Activated CD4-positive, alpha-beta T cell treated with anti-CD3 and anti-CD28 coated beads, Interleukin-2, amount 50 U/mL, for 48 hours (primary cell): ENCODE measurements at places on chromosomes 5 and 9.

GRCh38 chr5:127892467-127893207, 189.4 kb downstream of the CCDC192 start:
- no peak for DNase-seq

GRCh38 chr5:173055722-173055982, 500 bp upstream of the CREBRF start:
- DNase-seq = no peak

- DNase-seq = no peak
Measured at GRCh38 chr5:144566747-144567420, 396.2 kb downstream of the KCTD16 start.

DNA sequence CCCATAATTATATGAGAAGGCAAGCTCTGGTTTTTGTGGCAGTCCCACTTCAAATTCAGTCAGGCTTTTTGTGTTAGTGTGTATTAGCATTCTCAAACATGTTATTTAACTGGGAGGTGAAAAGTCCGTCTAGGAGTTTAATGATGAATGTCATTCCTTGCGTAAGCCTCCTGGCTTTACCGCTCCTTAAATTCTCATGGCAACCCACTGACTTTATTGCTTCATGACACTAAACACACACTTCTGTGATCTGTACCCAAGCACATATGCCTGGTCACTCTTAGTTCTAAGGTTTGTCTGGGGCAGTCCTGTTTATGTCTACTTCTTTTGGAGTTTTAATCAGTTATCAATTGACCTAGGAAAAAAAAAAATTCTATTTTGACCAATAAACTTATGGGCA, 677.9 kb upstream of the DMAC1 start:
- no peak for DNase-seq
